Myometrial cell (primary cell): ENCODE measurements at places on chromosomes 1 and 21. TPM values are rescaled to one million over a fixed set of nuclear protein-coding genes. Genes with fewer than 3 reads are reported as not detected.

The TRIM58 gene
- total RNA-seq = 0.29 TPM in 1 of 2 replicates, not detected in the other

The GJA9 gene
- not detected in 2 replicates for total RNA-seq

The CBR3 gene
- total RNA-seq = 17.7 and 17.9 TPM in 2 replicates

The DIPK1A gene
- 20.2 and 21.6 TPM in 2 replicates for total RNA-seq

The GRIK1 gene
- not detected in 2 replicates for total RNA-seq

The C4BPA gene
- total RNA-seq = not detected in 2 replicates

The SLC6A9 gene
- 3.9 and 5.5 TPM in 2 replicates for total RNA-seq

The OR6K3 gene
- not detected in 2 replicates for total RNA-seq

The CA14 gene
- not detected in 2 replicates for total RNA-seq

The CFAP107 gene
- not detected in 2 replicates for total RNA-seq

The RSPO1 gene
- 0.18 TPM in 1 of 2 replicates, not detected in the other for total RNA-seq

The SYT2 gene
- total RNA-seq = not detected in 2 replicates

The PKP1 gene
- total RNA-seq = not detected in 2 replicates

The FCER1G gene
- not detected in 2 replicates for total RNA-seq

The SLAMF9 gene
- not detected in 2 replicates for total RNA-seq

The C8B gene
- total RNA-seq = not detected in 2 replicates

The OR13G1 gene
- not detected in 2 replicates for total RNA-seq

The ATP1A4 gene
- not detected in 2 replicates for total RNA-seq

The PLEKHN1 gene
- 0.29 and 1.8 TPM in 2 replicates for total RNA-seq

The LAMC1 gene
- 192 and 217 TPM in 2 replicates for total RNA-seq

The GPA33 gene
- total RNA-seq = not detected in 2 replicates

The TNFRSF18 gene
- 1.9 and 3.7 TPM in 2 replicates for total RNA-seq

The MEX3A gene
- 0.58 and 0.71 TPM in 2 replicates for total RNA-seq

The LGR6 gene
- total RNA-seq = not detected in 2 replicates

The SYPL2 gene
- 0.53 and 1.7 TPM in 2 replicates for total RNA-seq

The NBPF11 gene
- total RNA-seq = 1.4 and 1.7 TPM in 2 replicates

The KCNJ9 gene
- total RNA-seq = 0.71 TPM in 1 of 2 replicates, not detected in the other

The ADGRL4 gene
- 0.86 and 1.1 TPM in 2 replicates for total RNA-seq

The SYT14 gene
- total RNA-seq = 0.18 and 0.29 TPM in 2 replicates

The LCE1E gene
- total RNA-seq = not detected in 2 replicates

The BACE2 gene
- 1.4 and 2.5 TPM in 2 replicates for total RNA-seq

The THEM4 gene
- total RNA-seq = 5.2 and 11.3 TPM in 2 replicates

The IVL gene
- not detected in 2 replicates for total RNA-seq

The TDRD5 gene
- not detected in 2 replicates for total RNA-seq

The INSRR gene
- total RNA-seq = not detected in 2 replicates

The SPRR2A gene
- total RNA-seq = not detected in 2 replicates
